ENCODE measurements at places on chromosomes 13 and 19.

- DNase-seq, result no peak
Measured at GRCh38 chr13:41370736-41371135, 59.7 kb downstream of the NAA16 start.

GRCh38 chr13:23845105-23845725, 44.0 kb downstream of the MIPEP start:
- no peak for DNase-seq

- no peak for DNase-seq
Measured at GRCh38 chr13:91356919-91357612, 9.6 kb downstream of the MIR17HG start.

GRCh38 chr19:45117671-45118070, 24.7 kb downstream of the PPP1R37 start:
- DNase-seq, result no peak

DNA sequence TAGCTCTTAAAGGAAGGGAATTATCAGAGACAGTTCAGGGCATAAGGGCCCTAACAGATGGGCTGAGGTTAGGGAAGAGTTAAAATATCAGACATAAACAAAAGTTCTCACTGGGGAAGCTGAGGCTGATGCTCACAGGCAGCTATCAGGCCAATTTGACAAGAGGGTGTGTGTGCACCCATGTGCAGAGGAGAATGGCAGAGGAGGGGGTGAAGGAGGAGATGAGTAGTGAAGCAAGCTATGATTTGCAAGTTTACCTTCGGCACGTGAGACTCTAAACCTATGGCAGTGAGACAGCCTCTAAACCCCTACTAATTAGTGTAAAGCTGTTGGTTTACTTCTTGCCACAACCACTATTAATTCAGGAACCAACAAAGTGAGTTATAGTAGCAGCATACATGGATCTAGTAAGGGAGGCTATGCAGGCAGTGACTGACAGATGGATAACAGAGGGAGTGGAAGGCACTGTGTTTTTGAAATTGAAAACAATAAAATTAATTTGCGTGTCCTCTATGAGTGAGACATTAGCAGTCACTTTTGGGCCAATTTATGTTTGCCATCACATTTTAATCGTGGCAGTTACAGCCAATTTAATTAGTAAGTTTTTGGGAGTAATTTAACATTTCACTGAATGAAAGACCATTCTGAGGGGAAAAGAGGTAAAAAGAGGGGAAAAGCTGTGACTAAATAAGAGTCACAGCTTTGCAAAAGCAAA, 99.6 kb upstream of the HTR2A start:
- no peak for DNase-seq

GRCh38 chr19:56838909-56839651, 1.4 kb downstream of the PEG3 start:
- DNase-seq, result peak; percentile 97

GRCh38 chr19:33872445-33873320, 76.0 kb downstream of the KCTD15 start:
- DNase-seq, result no peak

DNA sequence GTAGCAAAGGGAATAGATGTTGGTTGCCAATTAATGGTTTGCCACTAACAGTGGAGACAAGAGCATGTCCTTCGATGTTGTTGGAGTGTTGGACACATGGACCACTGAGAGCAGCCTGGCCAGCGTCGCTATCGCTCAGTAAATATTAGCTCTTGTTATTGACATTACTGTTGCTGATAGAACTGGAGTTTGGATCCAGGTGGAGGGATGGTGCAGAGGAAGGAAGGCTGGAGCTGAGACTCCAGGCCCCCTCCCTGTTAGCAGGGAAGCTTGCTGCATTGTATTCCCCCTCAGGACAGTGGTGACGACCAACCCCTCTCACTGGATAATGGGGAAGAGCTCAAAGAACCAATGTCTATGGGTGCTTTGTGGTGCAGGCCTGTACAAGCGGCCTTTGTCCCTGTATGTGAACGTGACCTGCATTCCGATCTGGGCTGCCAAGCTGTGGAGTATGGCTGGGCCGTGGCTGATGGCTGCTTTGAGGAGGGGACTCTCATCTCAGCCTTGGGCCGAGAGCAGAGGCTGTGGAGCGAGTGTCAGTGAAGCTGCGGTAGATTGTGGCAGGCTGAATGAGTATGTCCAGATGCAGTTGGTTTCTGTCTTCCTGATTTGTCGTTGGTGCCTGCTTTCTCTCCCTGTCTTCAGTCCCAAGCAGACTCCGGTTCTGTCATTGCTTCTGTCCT, 7.0 kb downstream of the CLASRP start:
- DNase-seq, result peak; percentile 95

GRCh38 chr19:44447916-44448674, at the start of gene ZNF229:
TSS of gene ZNF229 (minus strand) at chr19:44448472. CDS start at chr19:44442847, 5,625 bp downstream.
- peak; percentile 12 for DNase-seq

- no peak for DNase-seq
Measured at GRCh38 chr13:105219651-105220050, 1315.8 kb downstream of the EFNB2 start.

GRCh38 chr13:36030670-36031331, 100.4 kb downstream of the DCLK1 start:
- no peak for DNase-seq

GRCh38 chr19:4372165-4373012, 28.0 kb downstream of the SH3GL1 start:
- no peak for DNase-seq

- no peak for DNase-seq
Measured at GRCh38 chr13:112855859-112856258, 113.2 kb upstream of the MCF2L start.

- DNase-seq, result no peak
Measured at GRCh38 chr19:6217752-6218334, 61.9 kb downstream of the MLLT1 start.

GRCh38 chr19:46654621-46655152, 6.3 kb downstream of the DACT3 start:
- peak; percentile 27 for DNase-seq
